ENCODE measurements at places on chromosomes 2 and 18.

- no peak for DNase-seq
Measured at GRCh38 chr18:57088883-57089282, 58.0 kb upstream of the BOD1L2 start.

DNA sequence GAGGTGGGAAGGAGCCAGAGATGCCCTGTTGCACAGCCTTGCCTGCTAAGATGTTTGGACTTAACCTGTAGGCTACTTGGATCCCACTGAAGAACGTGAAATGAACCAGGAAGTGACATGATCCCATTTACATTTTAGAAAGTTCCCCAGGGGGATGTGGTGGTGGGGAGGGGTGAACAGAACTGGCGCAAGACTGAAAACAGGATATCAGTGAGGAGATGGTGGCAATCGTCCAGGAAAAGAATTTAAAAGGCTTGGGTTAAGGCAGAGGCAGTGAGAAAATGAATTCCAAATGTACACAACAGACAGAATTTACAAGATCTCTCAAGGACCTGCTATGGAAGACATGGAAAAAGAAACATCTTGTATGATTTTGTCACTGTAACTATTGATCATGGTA is 42.3 kb downstream of the SULT1C2 start:
- DNase-seq: no peak

- DNase-seq: no peak
Measured at GRCh38 chr2:7102826-7103225, 185.6 kb downstream of the RNF144A start.

GRCh38 chr18:46407486-46408166 is 249.4 kb downstream of the LOXHD1 start:
- DNase-seq: peak; percentile 17

GRCh38 chr2:20223407-20224163 is 1.3 kb downstream of the SDC1 start:
- DNase-seq: no peak

- DNase-seq: peak; percentile 78
Measured at GRCh38 chr2:160609346-160609745, 115.7 kb upstream of the RBMS1 start.

- no peak for DNase-seq
Measured at GRCh38 chr18:66432636-66433035, 171.3 kb downstream of the CDH19 start.

- peak; percentile 41 for DNase-seq
Measured at GRCh38 chr2:206064077-206064476, 21.9 kb downstream of the INO80D start.

DNA sequence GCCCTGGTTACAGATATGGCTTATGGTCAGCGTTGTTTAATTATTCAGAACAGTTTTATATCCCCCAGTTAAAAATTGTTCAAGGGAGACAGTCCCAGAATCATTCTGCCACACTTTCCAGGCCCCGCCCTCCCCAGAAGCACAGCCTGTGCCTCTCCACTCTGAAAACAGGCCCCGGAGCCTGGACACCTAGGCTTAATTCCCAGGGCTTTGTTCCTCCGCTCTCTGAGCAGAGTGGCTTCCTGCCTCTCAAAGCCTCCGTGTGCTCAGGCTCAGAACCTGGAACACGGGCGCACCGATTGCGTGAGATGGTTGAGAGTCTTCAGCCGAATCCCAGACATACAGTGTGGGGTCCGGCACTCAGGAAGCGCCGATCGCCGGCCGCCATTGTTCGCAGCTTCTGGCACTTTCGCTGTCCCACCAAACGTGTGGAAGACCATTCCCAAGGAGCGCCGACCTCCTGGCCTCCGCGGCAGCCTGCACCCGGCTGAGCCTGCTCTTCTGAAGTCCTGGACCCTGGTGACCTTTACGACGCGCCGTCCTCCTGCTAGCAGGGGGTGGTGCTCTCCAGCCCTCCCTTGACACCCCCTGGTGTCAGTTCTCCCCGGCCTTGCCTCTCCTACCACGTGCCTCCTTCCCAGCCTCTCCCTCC is 45.6 kb downstream of the TWIST2 start:
- no peak for DNase-seq

- no peak for DNase-seq
Measured at GRCh38 chr2:238059505-238059904, 1.3 kb upstream of the SCLY start.

- DNase-seq: no peak
Measured at GRCh38 chr18:70296289-70296688, 7.4 kb downstream of the SOCS6 start.

DNA sequence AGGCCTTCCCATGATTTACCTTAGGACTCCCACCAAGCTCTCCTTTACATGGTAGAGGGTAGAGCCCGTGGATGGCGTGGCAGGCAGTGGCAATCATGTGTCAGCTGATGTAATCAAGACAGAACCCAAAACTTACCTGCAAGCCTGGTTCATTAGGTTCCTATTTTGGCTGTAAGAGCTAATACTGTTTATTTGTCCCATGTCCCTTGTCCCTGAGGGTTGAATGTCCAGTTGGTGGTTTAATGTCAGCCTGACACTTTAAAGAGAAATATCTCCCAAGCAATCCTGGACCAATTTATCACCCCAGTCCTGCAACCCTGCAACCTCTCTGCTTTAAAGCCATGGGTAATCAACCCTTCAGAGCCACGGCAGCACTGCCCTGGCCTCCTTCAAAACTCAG is 6.0 kb upstream of the FABP1 start:
- DNase-seq: no peak

DNA sequence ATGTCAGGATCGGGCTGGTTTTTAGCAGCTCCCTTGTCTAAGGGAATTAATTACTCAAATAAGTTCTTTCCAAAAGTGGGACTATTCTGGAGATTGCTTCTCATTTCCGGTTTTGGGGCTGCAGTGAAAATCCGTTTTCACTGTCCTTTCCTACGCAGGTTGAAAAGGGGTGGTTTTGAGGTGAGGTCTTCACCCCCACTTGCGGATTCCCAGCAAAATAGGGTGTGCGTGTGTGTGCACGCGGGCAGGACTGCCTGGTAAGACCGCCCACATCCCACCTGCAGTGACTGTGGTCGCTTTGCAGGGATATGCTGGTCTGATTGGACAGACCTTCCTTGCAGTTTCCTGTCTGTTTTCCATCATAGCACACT is 472 bp upstream of the PLEKHM3 start:
- DNase-seq: no peak

DNA sequence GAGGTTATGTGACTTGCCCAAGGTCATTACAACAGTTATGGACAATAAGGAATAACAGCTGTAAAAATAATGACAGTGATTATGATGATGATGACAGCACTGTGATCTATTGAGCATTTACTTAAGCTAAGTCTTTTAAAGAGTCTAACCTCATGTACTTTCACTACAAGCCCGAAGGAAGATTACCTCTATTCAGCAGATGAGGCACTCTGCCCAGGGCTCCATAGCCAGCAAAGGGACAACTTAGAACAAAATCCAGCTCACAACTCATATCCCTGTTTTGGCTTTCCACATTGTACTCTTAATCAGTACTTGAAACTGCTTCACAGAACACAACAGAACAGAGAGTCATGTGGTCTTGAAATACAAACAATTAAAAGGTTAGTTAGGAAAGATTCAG is 290.2 kb downstream of the ZNF385B start:
- DNase-seq: no peak

DNA sequence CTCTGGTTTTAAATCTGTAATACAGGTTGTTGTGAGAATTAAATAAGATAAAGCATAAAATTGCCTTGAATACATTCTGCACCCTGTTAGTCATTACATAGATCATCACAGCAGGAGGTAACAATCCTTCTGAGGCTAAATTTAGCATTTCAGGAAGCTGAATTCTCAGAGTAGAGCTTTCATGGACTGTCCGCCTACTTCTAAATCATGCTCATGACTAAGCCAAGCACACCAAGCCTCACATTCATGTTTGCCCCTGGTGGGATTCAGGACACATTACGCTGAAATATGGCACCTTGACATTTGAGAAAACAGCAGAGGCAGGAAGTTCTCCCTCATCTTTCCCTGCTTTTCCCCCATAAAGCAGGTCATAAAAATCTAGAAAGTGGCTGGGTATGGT is 16.6 kb upstream of the PIK3C3 start:
- DNase-seq: peak; percentile 87

GRCh38 chr2:3730646-3731045 is 27.3 kb downstream of the DCDC2C start:
- DNase-seq: no peak

DNA sequence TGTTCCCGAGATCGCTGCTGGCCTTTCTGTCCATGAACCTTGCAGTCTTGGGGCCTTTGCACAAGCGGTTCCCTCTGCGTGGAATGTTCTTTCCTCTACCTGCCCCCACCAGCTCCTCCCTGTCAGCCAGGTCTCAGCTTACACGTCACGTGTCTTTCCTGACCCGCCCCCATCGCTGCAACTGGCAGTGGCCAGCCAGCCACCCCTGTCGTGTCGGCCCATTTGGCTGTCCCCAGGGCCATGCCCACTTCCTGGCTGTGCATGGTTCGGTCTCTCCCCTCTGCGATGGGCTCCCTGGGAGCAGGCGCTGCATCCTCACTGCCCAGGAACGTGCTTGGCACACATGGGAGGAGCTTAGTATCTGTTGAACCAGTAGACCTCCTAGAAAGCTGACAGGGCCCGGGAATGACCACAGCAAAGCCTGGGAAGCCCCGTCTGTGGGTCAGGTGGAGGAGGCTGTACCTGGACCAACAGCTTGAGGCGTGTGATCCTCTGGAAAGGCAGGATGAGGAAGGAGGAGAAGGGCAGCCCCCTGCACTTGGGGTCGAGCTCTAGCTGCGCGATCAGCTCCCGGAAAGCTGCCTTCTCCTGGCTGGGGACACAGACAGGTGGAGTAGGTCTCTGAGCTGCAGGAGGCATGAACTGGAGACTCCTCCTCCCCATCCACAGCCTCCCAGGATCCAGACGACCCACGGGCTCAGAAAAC is 21.0 kb downstream of the SNORC start:
- no peak for DNase-seq

DNA sequence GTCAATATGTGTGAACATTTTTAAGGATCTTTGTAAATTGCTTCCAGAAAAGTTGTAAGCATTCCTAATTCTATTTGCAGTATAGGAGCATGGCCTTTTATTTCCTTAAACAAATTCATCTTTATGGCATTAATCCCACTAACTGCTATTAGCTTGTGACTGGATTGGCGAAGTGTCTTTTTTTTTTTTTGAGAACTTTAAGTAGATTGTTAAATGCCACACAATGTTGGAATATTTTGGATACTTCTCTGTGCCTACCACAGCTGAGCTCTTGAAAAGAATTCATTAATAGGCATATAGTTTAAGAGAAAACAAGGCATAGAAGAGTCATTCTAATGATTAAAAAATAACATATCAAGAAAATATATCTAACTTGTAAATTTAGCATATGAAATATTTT is 129.7 kb downstream of the LAMA3 start:
- no peak for DNase-seq

DNA sequence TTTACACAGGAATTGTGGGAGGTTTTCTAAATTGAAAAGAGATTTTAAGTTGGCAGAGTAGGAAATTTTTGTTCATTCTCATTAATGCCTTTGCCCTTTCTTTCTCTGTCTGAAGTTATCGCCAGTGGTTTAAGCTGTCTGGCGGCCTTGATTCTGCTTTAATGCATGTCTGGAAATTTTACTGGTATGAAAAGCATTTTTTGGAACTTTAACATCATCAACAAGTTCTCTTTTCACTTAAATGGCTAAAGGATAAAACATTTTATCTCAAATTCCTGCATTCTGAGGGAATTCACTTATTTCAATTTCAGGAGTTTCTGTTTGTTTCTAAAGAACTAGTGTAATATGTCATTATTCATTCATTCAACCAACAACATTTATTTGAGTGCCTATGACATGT is 233.9 kb upstream of the FOSL2 start:
- DNase-seq: no peak

DNA sequence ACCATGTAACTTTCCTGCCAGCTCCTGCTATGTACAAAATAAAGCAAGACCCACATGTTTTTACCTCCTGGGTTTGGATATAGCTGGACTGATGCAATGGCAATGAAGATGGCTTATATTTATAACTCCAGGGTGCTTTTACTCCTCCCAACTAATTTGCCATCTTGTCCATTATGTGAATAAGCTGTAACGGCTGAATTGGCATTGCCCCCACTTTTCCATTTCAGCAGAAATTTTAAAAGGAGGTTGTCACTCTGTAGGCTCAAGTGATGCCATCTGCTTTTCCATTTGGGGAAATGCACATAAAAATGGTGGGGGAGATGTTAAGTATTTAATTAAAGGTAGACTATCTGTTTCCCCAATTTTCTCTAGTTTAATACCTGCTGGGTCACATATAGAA is 345.5 kb downstream of the ERBB4 start:
- DNase-seq: no peak

- DNase-seq: no peak
Measured at GRCh38 chr18:22024924-22025323, 144.5 kb upstream of the GATA6 start.

- DNase-seq: no peak
Measured at GRCh38 chr2:17792515-17792914, 23.7 kb upstream of the MSGN1 start.

- no peak for DNase-seq
Measured at GRCh38 chr2:192011196-192011595, 164.3 kb upstream of the CAVIN2 start.

GRCh38 chr2:12539776-12540562 is 176.8 kb upstream of the TRIB2 start:
- no peak for DNase-seq

DNA sequence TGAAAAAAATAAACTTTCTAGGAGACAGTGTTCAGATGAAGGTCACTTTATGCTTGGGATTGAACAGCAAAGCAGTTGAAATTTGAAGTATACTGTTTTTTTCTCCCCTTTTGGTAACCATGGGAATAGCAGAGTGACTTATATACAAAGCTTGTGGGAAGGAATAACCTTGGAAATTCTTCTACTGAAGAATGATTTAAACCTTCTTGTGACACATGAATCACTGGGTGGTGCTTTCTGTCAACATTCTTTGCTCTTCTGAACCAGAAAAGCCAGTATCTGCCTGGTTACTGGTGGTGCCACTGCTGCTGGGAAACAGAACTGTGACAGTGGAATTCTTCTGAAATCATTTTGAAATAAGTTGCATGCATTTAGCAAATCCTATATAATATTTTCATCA is 39.4 kb upstream of the RND3 start:
- DNase-seq: peak; percentile 19

GRCh38 chr18:8548186-8548585 is 61.1 kb upstream of the RAB12 start:
- DNase-seq: no peak

- DNase-seq: no peak
Measured at GRCh38 chr18:54090856-54091255, 133.6 kb downstream of the MBD2 start.
